Mesenchymal stem cell (in vitro differentiated cells and primary cell): ENCODE measurements at places on chromosomes 13 and 19.

GRCh38 chr13:98468361-98468760 lies 108.5 kb downstream of the STK24 start:
- H3K4me1 ChIP-seq: no peaks in the 10 kb centered on the region
- no peaks in the 10 kb centered on the region for H3K27me3 ChIP-seq
- DNase-seq: no peak
- no peak overlapping the region for H3K27ac ChIP-seq

- H3K27me3 ChIP-seq: no peaks in the 10 kb centered on the region
- H3K4me1 ChIP-seq: peaks cover 30% of the 10 kb centered on the region
- no peak overlapping the region for H3K27ac ChIP-seq
- peak overlapping the region; percentile 98 for H3K4me3 ChIP-seq
- H3K36me3 ChIP-seq: peaks cover 30% of the 10 kb centered on the region
Observed at GRCh38 chr19:17338433-17339078, 1.2 kb downstream of the GTPBP3 start.

DNA sequence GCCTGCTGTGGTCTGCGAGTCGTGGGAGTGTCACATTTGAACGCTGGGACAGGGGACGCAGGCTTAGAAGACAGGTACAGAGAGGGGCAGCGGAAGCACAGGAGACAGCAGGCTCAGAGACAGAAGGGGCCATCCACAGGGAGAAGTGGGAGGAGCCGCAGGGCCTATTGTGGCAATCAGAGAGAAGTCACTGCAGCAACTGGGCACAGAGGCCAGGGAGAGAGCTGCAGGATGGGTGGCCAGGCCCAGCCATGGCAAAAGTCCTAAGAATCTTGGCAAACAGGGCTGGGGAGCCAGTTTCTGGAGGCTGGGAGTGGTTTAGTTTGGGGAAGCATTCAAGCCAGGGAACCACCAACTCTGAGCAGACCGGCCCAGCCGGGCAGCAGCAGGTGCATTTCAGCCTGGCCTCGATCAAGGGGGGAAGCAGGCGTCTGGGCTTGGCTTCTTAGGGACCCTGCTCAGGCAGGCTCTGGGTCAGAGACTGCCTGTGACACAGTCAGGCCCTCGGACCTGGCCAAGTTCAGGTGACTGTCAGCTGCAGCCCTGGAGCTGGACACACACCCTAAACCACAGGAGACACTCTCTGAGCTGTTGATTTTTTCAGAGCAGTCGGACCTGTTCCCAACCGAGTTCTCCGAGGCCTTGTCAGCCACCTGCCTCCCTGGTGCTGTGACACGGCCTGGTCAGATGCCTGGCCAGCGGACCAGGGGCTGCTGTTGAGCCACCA lies 11.8 kb downstream of the SH3GL1 start:
- no peaks in the 10 kb centered on the region for H3K27me3 ChIP-seq
- no peak for DNase-seq
- peaks cover 40% of the 10 kb centered on the region for H3K36me3 ChIP-seq

- peak overlapping the region; percentile 36 for H3K4me3 ChIP-seq
- H3K27me3 ChIP-seq: no peaks in the 10 kb centered on the region
- H3K36me3 ChIP-seq: no peaks in the 10 kb centered on the region
- H3K27ac ChIP-seq: no peak overlapping the region
- DNase-seq: peak; percentile 52
Observed at GRCh38 chr13:112693831-112694497, 4.1 kb downstream of the ATP11A start.

DNA sequence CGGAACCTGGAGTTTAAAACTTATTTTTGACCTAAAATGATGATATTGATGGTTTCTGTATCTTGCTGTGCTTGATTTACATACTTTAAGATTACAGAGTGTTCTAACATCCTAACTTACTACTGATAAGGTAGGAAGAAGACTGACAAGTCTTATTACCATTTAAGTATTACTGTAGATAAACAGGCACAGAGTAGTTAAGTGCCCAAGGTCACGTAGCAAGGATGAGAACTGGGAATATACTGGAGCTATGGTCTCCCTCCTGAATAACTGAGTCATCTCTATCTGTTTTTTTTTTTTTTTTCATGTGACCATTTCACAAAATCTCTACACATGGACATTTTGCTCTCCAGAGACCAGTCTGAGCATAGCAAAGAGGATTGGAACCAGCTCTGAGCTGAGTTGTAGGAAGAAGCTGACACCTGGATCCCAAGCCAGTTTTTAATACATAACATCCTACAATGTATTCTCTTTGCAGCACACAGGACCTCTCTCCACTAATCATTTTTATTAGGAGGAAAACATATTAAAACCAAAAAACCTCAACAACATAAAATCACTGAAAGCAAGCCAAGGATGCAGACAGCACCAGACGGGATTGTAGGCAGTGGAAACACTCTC lies 173.5 kb downstream of the DNAJC15 start:
- H3K36me3 ChIP-seq: no peaks in the 10 kb centered on the region
- H3K27ac ChIP-seq: no peak overlapping the region

DNA sequence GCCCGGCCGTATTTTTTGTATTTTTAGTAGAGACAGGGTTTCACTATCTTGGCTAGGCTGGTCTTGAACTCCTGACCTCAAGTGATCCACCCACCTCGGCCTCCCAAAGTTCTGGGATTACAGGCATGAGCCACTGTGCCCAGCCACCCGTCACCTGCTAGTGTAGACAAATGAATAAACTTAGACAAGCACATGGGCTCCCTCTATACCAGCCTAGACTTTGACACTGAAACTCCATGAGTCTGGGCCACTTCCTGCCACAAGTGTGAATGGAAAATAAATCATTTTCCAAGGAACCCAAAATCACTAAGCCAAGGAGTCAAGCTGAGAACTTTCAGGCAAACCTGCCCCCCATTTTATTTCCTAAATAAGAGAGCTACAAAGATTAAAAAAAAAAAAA lies 27.0 kb upstream of the TPT1 start:
- no peaks in the 10 kb centered on the region for H3K27me3 ChIP-seq
- peaks cover 10% of the 10 kb centered on the region for H3K4me1 ChIP-seq
- no peak for DNase-seq
- no peak overlapping the region for H3K27ac ChIP-seq

GRCh38 chr19:19098703-19099632 lies 35.2 kb downstream of the SLC25A42 start:
- no peak overlapping the region for H3K27ac ChIP-seq
- DNase-seq: no peak
- no peak overlapping the region for H3K4me3 ChIP-seq
- peaks cover 21% of the 10 kb centered on the region for H3K4me1 ChIP-seq

DNA sequence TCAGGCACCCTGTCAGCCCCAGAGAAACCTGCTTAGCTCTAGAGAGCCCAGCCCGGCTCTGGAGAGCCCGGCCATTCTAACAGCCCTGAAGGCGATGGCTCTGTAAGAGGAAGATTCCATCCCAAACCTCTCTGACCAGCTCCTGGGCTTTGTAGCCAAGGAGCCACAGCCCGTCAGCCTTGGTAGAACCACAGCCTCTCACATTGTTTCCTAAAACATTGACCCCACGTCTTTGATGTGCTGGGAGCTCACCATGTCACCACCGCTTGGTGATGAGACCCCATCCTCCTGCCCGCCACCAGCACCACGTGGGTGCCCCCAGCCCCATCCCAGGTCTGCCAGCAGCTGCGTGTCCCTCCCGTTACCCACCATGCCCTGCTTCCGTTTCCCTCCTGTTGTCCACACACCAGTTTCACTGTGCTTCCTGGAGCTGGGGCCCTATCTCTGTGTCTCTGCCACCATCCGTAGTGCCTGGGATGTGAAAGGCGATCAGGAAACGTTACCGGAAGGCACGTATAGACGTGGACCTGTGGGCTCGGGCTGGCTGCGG lies 94.2 kb upstream of the MCF2L start:
- H3K27me3 ChIP-seq: no peaks in the 10 kb centered on the region
- peaks cover 29% of the 10 kb centered on the region for H3K36me3 ChIP-seq
- no peak overlapping the region for H3K27ac ChIP-seq

DNA sequence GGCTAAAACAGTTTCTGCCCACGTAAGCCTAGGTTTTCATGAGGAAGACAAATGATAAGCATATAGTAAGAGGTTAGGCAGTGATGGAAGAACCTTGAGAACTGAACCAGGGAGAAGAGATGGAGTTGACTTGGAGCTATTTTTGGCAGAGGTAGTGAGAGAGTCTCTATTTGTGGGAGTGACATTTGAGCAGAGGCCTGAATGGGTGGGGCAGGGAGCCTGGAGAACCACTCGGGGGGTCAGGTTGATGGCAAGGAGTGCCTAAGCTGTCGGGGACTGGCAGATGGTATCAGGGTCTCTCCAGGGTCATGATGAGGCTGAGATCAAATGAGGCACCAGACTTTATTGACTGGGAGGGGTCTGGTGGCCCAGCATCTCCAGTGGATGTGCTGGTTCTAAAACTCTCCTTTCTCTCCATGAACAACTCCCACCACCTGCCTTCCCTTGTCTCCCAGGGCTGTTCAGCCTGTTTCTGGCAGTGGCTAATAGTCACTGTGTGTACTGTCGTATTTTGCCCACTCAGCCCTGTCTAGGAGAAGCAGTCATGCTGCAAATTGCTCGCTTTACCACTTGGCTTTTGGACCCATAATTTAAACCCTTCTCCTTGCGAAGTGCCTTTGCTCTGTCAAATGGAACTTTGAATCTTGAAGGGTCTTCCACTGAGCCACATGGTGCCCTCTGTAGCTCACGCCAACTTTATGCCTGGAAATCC lies 3.6 kb downstream of the MAU2 start:
- H3K36me3 ChIP-seq: peaks cover 39% of the 10 kb centered on the region
- H3K4me3 ChIP-seq: no peak overlapping the region
- H3K27ac ChIP-seq: no peak overlapping the region
- H3K27me3 ChIP-seq: no peaks in the 10 kb centered on the region
- H3K4me1 ChIP-seq: peaks cover 10% of the 10 kb centered on the region

- no peak overlapping the region for H3K4me3 ChIP-seq
- H3K4me1 ChIP-seq: no peaks in the 10 kb centered on the region
- no peaks in the 10 kb centered on the region for H3K36me3 ChIP-seq
- no peaks in the 10 kb centered on the region for H3K27me3 ChIP-seq
- no peak for DNase-seq
- H3K27ac ChIP-seq: no peak overlapping the region
Observed at GRCh38 chr13:66716538-66716937, 513.6 kb downstream of the PCDH9 start.

DNA sequence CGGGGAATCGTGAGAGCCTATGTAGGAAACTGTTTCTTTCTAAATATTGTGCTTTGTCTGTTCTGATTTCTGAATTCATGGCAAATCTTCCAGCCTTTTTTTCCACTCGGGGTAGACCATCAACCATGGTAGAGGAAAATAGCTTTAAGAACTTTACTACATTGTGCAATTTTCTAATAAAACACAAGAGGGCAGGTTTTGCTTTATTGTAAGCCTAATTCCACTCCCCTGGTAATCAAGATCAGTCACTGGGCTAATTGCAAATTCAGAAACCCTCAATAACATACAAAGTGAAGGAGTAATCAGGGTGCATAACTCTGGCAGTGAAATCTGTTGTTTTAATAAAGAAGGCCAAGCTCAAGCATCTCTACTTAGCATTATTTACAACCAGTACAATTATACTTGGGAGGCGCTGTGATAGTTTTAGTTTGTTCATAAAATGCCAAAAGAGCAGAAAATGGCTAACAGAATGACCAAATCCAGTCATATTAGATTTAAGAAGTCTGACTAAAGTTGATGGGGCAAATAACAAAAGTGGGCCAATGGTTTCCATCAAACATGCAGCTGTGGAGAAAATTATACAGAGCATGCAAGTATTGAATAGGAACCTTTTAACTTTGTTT lies 43.8 kb downstream of the DCT start:
- no peak overlapping the region for H3K4me3 ChIP-seq
- H3K4me1 ChIP-seq: no peaks in the 10 kb centered on the region
- H3K36me3 ChIP-seq: no peaks in the 10 kb centered on the region

DNA sequence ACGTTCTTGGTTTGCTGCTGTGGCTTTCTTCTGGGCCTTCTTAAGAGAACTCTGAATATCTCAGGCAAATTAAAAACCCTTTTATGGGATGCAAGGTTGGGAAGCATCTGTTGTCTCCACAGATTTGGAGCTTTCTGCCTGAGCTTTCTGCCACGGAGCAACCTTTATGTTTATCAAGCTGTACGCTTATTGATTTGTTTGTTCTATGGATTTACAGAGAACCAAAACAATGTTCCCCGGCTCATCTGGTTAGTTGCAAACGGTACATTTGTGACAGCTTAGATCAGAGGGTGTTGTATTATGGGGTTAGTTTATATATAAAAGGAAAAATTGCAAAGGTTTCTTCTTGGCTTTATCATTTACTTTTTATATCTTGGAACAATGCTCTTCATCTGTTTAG lies 479.6 kb downstream of the DIAPH3 start:
- no peak for DNase-seq
- no peaks in the 10 kb centered on the region for H3K36me3 ChIP-seq
- H3K4me3 ChIP-seq: no peak overlapping the region
- H3K27me3 ChIP-seq: no peaks in the 10 kb centered on the region
- H3K27ac ChIP-seq: no peak overlapping the region
- no peaks in the 10 kb centered on the region for H3K4me1 ChIP-seq

DNA sequence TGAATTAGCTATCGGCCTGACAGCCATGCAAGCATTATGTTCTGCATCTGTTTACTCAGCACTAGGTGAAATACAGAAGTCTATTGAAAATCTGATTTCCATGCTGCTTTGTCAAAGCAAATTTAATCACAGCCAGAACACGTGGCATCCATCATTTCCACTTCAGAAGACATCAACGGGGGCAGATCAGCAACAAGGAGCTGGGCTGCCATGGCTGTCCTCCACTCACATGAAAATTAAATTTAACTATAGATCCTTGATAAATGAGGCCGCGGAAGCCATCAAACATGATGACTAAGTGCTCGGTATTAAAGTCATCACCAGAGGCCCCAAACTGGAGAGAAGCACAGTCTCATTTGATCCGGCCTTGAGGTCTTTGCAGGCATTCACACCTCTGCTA lies 443.5 kb downstream of the HS6ST3 start:
- H3K4me1 ChIP-seq: no peaks in the 10 kb centered on the region
- no peaks in the 10 kb centered on the region for H3K36me3 ChIP-seq
- no peaks in the 10 kb centered on the region for H3K27me3 ChIP-seq
- H3K4me3 ChIP-seq: no peak overlapping the region

DNA sequence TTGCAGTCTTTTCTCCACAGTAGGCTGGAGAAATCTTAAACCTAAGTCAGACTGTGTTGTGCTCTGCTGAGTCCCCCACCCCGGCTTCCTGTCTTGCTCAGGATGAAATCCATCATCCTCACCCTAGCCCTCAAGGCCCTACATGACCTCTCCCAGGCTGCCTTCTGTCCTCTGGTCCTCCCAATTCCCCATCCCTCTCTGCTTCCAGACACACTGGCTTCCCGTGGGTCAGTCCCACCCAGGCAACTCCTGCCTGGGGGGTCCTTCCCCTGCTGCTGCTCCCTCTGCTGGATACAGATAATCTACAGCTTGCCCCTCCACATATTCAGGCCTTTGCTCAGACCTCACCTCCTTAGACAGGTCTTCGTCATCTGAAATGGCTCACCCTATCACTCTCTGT lies 18.4 kb upstream of the CBY2 start:
- H3K4me3 ChIP-seq: no peak overlapping the region
- H3K27me3 ChIP-seq: peaks cover 46% of the 10 kb centered on the region
- no peaks in the 10 kb centered on the region for H3K36me3 ChIP-seq
- no peak for DNase-seq
- H3K27ac ChIP-seq: no peak overlapping the region
- H3K4me1 ChIP-seq: no peaks in the 10 kb centered on the region
